ENCODE measurements at places on chromosomes 11 and 22. TPM values are rescaled to one million over a fixed set of nuclear protein-coding genes. Genes with fewer than 3 reads are reported as not detected.

DNA sequence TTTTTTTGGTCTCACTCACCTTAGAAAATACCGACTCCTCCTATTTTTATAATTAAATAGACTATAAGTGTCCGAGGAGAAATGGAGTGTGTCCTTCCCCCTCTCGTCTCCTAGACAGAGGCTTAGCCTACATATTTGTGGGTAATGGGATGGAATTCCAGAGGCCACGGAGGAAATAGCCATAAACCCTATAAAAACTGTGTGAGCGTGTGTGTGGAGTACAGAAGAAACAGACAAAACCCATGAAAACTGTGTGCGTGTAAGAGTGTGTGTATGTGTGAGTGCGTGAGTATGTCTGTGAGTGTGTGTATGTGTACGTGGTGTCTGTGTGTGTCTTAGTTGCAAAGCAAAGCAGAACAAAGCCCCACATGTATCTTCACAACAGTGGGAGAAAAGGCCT lies 883.5 kb downstream of the OPCML start:
- DNase-seq = no peak

DNA sequence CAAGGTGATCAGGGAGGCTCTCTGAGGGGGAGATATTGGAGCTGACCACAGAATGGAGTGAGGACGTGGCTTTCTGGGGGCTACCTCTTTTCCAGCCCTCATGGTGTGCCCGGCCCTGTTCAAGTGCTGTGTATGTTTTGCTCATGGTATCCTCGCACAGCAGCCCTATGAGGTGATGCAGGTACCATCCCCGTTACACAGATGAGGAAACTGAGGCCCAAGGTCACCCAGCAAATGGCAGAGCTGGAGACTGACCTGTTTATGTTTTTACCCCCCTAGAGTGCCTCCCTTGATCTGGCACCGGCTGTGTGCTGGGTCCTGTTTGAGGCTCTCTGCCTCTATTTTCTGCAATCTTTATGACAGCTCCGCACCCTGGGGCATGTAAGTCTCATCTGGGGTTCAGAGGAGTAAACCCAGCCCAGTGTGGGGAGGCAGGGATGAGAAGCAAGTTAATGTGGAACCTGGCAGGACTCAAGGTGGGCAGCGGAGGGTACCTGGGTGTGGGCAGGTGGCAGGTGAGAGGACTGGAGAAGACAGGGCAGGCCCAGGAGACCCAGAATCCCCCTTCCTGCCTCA lies 20.8 kb downstream of the SGSM1 start:
- no peak for DNase-seq

- no peak for DNase-seq
These were observed 218.4 kb upstream of the ZBED5 start for GRCh38 chr11:11076276-11076675.

GRCh38 chr11:57237204-57237681 lies at the start of gene APLNR:
TSS of gene APLNR (minus strand) at chr11:57237250. CDS start at chr11:57237004, 246 bp downstream.
- peak; percentile 56 for DNase-seq

CENPM gene
- 56.7 TPM for total RNA-seq

DNA sequence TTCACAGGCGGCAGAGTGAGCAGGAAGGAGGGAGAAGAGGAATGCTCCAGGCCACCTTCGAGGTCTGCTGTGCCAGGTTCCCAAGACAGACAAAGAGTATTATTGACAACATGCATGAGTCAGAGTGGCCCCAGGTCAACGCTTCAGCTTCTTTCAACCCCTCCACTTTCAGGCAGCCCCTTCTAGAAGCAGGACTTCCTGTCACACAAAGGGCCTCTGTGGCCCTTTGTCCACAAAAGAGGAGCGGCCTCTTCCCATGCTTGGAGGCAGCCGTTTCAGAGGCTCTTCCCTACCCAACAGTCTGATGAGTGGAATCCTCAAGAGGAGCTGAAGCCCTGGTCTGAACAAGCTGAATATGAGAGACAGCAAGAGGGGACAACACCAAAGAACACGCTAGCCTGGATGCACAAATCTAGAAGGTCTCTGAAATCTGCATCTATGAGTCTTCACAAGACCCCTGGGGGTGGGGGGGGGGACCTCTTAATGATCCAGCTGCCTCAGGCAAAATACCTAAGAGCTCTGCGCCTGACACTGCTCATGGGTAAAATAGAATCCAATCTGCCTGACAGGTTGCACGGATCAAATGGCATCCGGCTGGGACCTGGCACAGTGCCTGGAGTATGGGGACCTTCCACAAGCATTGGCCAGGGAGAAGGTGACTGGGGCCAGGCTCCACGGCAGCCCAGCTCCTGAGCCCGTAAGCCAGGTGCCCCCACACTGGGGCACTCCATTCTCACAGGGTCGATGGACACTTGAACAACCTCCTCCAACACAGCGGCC lies 67.5 kb downstream of the PACSIN2 start:
- no peak for DNase-seq

- DNase-seq = peak; percentile 40
These were observed 25.1 kb upstream of the SMIM38 start for GRCh38 chr11:69130654-69131053.

- DNase-seq = no peak
These were observed 612 bp downstream of the XBP1 start for GRCh38 chr22:28799606-28800307.

C11orf97 gene
- not detected for total RNA-seq

GRCh38 chr11:69873166-69874077 lies 54.2 kb upstream of the FGF3 start:
- no peak for DNase-seq

MMP27 gene
- total RNA-seq = not detected

APOBEC3G gene
- 4.2 TPM for total RNA-seq

DNHD1 gene
- total RNA-seq = 5.9 TPM

DNA sequence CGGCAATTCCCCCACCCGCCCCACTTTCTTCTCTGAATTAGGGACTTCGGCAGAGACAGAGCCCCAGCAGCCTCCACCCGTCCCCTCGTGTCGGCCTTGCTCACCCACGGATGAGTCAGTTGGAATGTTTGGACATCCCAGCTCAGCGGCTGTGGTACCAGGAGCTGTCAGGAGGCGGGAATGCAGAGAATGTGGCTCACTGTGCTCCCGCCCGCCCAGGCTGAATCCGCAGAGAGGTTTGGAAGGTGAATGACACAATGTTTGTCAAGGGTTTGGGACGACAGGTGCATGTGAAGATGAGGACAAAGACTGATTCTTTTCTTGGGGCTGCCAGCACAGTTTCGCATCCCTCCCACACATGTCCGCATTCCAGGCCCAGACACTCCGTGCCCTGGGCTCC lies 39.6 kb downstream of the LIF start:
- peak; percentile 80 for DNase-seq

- DNase-seq = no peak
These were observed 21.4 kb downstream of the ARHGEF12 start for GRCh38 chr11:120357620-120358019.

NAT10 gene
- 55.5 TPM for total RNA-seq

FOXR1 gene
- total RNA-seq = not detected

Measured in H7 (cell line).